ENCODE measurements at places on chromosomes 1 and 21.

- DNase-seq: no peak
Measured at GRCh38 chr1:23395154-23395724, 25.6 kb upstream of the ZNF436 start.

GRCh38 chr1:47938520-47938919 lies 58.7 kb downstream of the TRABD2B start:
- DNase-seq: no peak

- no peak for DNase-seq
Measured at GRCh38 chr1:111214884-111215283, 12.6 kb upstream of the CHI3L2 start.

GRCh38 chr1:65791396-65791795 lies 1.3 kb upstream of the PDE4B start:
- DNase-seq: no peak

DNA sequence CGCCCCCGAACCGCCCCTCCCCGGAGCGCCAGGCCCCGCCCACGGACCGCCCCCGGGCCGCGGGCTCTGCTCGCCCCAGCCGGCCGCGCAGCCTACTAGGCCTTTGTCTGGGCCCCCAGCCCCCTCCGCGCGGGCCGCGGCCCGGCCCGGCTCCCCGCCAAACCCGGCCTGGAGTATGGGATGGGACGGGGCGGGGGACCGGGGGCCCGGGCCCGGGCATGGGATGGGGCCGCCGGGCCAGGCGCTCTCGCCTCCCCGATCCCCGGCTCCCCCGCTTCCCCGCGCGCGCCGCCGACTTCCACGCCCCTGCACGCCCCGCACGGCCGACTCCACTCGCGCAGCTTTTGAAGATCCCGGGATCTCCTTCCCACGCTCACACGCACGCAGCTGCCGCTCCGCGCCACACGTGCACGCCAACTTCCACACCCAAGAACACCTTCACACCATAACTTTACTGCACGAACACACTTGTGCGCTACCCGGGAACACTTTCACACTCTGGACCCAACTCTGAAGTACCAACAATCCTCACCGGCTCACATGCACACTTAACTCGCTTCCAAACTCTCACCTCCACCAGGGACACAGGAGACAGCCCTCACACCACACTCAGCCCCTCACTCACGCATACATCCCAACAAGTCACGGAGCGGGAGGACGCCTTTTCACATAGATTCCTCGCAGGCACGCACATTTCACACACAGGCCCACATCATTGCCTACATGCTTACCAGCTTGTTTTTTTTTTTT lies 437 bp upstream of the HSPG2 start:
- DNase-seq: peak; percentile 93

DNA sequence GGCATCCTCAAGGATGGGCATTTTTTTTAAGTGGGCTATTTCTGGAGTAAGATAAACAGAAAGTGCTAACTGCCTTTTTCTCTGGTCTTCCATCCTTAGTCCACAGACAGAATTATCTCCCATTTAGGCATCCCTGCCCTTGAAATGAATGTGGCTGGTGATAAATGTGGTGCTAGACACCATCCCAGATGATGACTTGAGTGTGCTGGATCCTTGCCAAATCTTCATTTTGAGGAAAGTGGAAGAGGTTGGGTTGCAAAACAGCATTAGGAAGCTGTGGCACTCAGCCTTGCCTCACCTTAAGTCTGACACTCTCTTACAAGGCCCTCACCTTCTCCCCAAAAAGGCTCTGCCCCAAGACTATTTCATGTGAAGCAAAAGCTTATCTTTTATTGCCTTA lies 19.2 kb downstream of the MAB21L3 start:
- no peak for DNase-seq

GRCh38 chr1:65068202-65069010 lies 79.6 kb upstream of the AK4 start:
- DNase-seq: no peak

- DNase-seq: no peak
Measured at GRCh38 chr1:86866665-86867064, 47.3 kb downstream of the SELENOF start.

GRCh38 chr1:95169548-95169947 lies 52.4 kb downstream of the TLCD4 start:
- no peak for DNase-seq

GRCh38 chr1:115547696-115548095 lies 94.1 kb upstream of the VANGL1 start:
- DNase-seq: no peak

DNA sequence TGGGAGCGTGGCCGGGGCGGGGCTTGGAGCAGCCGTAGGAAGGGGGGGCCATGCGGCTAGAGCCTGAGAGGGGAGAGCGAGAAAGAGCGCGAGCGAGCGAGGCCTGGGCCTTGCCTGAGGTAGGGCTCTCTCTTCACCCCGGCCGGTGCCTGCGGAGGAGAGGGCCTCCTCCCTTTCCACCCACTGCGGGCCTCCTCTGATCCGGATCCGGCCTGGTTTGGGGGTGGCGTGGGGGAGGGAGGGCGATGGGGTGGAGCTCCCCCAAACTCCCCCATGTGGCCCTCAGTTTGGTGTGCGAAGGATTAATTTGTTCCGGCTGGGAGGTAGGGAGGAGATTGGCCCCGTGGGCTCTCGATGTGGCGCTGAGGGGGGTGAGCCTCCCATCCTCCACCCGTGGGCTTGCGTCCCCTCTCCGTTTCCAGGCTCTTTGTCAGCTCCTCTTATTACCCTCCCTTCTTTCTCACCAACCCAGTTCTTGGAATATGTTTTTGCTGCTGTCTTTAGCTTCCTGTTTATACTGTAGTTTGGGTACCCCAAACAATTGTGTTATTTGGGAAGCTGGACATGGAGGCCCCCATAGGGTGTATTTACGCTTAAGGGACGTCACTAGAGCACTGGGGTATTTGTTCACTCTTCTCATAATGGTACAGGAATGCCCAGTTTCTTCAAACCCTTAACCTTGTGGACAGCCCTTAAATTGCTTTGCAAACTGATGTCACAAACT lies 685 bp downstream of the UBAP2L start:
- DNase-seq: peak; percentile 84

DNA sequence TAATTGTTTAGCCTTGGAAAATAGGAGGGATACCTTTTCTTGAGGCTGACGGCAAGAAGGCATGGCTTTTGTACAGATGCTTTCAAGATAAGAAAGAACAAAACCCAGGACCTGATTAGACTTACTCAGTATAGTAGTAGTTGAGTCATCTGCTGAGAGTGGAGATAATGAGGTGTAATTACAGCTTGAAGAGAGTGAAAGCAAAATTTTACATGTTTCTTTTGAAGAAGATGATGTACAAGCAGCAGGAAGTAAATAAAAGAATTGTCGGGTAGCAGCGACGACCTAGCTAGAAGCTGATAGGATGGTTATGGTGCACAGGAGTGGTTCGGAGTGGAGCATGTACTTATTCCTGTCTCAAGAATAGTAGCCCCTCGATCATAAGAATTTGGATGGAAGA lies 6.6 kb downstream of the ANGPTL1 start:
- no peak for DNase-seq

GRCh38 chr1:18347559-18347958 lies 133.2 kb upstream of the KLHDC7A start:
- peak; percentile 42 for DNase-seq

DNA sequence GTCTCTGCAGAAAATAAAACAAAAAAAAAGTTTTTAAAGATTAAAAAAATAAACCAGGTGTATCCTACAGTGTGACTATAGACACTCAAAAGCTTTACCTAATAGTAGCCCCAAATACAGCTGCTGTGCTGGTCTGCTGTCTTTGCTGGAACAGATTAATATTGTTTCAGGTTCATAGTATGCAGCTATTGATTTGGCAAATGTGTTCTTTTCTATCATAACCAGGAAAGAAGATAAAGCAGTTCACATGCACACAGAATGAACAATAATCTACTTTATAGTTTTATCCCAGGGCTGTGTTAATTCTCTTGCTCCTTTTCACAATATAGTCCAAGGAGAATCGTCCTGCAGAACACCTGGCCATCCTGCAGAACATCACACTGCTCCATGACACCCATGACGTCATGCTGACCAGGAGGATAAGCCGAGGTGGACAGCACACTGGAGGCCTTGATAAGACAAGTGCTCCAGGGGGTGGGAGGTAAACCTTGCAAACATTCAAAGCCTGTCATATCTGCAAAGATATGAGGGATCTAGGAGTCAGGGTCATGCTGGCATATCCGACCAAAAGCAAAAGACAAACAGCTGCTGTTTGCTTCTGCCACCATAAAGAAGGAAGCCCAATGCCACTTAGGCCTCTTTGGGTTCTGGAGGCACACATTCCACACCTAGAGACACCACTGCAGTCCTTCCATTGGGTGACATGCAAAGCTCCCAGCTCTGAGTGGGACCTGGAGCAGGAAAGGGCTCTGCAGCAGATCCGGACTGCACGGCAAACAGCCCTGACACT lies 86.1 kb upstream of the SLC2A1 start:
- DNase-seq: no peak

- peak; percentile 72 for DNase-seq
Measured at GRCh38 chr1:175717610-175718540, 25.5 kb downstream of the TNR start.

GRCh38 chr1:90045853-90046563 lies 51.1 kb downstream of the ZNF326 start:
- peak; percentile 68 for DNase-seq

GRCh38 chr1:114468047-114468446 lies 43.0 kb downstream of the TRIM33 start:
- no peak for DNase-seq

DNA sequence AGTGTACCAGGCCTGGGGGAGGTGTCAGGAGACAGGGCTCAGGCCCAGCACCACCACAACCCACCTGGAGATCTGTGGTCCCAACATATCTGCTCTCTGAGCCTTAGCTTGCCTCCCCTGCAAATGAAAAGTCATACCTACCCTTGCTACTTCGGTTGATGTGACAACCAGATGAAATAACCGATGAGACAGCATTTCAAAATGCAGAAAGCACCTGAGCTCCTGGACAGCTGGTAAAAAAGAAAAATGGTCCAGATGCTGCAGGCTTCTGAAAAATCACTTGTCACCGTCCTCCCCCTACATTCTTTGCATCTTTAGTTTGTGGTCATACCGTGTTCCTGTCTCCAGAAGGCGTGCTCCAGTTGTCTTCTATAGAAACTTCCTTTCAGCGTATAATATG lies 52.0 kb upstream of the COA6 start:
- DNase-seq: no peak

GRCh38 chr1:178282949-178283367 lies 189.1 kb downstream of the RASAL2 start:
- DNase-seq: peak; percentile 39

DNA sequence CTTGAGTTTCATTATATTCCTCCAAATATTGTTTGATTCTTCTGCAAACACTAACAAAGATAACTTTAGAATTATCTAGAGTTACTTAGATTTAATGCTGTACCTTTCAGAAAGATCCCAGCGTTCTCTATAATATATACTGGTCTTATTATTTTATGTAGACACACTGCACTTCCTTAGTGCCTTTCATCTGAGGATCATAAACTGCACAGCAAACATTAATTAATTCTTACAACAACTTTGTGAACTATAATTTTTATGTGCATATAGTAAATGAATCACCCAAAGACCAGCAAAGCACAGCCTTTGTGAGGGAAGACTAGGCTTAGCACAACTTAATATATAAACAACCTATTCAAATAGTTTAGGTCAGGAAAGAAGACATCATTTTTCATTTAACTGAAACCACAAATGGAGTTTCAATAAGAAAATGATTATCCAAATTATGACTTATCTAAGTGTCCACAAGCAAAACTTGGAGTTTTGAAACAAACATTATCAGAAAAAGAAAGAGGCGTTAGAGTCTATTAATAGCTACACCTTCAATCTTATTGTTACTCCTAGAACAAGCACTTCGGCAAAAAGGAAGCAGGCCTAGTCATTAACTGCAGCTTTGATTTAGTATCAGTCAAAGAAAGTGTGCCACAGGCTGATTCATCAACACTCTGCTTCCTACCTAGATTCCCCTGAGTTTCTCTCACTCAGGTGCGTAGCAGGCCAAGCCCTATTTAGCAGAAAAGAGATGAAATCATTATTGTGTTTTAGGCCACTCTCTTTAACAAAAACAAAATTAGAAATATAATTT lies 22.5 kb upstream of the RC3H1 start:
- no peak for DNase-seq

GRCh38 chr21:37165586-37165985 lies 92.5 kb downstream of the TTC3 start:
- peak; percentile 32 for DNase-seq

DNA sequence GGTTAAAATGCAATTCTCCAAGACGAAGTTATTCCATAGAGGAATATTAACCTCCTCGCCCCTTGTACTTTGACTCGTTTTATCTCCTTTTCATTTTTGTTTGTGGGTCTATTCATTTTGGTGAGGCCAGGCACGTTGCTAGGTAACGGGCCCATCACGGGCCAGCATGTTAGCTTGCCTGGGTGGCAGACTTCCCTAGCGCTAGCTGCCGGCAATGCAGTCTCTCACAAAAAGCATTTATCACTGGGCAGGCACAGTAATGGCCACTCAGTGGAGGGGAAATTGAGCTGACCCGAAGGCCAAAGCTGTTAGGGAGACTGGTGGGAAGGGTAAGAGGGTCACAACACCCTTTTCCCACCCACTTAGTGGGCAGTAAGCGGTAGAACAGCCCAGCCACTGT lies 234.4 kb upstream of the FOXD3 start:
- DNase-seq: peak; percentile 74

DNA sequence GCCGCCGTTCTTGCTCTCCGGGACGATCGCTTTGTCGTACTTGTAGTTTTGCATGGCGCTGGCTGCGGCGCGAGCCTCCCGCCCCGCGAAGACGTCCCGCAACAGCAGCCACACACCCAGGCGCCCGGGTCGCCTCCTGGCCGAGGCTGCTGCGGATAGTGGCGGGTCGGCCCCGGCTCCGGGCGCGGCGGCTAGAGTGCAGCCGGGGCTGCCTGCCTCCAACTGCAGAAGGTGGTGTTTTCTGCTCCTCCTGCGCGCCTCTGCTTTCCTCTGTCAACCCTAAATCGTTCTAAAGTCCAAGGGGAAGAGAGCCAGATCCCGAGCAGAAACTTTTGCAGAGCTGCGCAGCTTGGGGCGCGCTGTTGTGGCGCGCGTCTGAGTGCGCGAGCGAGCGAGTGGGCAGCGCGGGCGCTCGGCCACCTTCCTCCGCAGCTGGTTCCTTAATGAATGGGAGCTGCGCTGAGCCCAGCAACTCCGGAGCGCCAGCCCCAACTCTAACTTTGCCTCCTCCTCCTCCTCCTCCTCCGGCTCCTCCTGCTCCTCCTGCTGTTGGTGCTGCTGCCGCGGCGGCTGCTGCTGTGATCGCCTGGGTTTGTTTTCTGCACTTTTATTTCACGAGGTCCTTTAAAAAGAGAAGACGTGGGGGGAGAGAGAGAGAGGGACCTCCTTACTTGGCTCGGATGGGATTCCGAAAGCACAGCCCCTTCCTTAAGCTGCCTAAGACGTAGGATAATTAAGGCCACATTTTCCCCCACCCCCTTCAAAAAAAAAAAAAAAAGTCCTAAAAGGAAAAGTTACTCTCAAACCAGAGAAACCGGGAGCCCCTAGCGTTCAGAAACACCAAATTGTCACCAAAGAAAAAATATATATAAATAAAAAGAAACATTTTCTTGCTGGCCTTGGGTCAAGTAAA lies at the start of gene PLPP3:
Gene PLPP3, minus strand, starts transcription at position 601 of the 913 bp plus-strand sequence. Its CDS starts 547 bp downstream, at position 54.
- peak; percentile 96 for DNase-seq

- DNase-seq: peak; percentile 11
Measured at GRCh38 chr1:156804026-156804425, 12.6 kb downstream of the SH2D2A start.
